ENCODE measurements at places on chromosomes 7 and 10.

GRCh38 chr10:24383681-24384106 lies 174.8 kb downstream of the KIAA1217 start:
- peak; percentile 0 for DNase-seq

GRCh38 chr10:57657164-57657765 lies 610.4 kb downstream of the IPMK start:
- DNase-seq = no peak

GRCh38 chr10:122388287-122388997 lies 13.9 kb downstream of the PLEKHA1 start:
- DNase-seq = no peak

GRCh38 chr10:42961796-42962109 lies 115.1 kb upstream of the RET start:
- no peak for DNase-seq

GRCh38 chr10:12796401-12797160 lies 204.9 kb downstream of the CCDC3 start:
- DNase-seq = no peak

GRCh38 chr10:423178-423577 lies 266.3 kb downstream of the DIP2C start:
- DNase-seq = no peak

DNA sequence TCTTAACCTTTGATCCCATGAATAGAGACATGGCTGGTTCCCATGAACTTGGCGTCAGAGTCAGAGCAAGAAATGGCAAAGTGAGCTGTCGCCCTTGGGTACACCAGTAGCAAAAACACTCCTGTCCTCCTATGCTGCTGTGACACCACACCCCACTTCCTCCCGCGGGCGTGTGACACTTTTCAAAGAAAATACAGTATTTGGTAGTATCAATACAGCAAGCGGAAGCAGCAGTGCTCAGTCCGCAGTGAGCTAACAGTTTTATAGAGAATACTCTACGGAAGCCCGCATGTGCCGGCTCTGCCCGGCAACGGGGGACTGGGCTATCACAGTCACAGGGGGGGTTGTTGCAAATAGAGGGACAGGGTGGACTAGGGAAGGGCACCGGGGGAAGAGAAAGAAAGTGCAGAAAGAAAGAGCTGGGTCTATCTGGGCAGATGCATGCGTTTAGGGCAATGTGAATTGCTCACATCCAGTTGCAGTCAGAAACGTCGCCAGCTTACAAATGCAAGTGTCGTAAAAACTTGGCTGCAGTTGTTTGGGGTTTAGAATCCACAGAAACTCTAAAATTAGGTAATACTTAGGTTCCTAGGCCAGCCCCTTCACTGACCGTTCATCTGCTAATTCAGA lies 49.8 kb downstream of the PRKCQ start:
- DNase-seq = peak; percentile 73

DNA sequence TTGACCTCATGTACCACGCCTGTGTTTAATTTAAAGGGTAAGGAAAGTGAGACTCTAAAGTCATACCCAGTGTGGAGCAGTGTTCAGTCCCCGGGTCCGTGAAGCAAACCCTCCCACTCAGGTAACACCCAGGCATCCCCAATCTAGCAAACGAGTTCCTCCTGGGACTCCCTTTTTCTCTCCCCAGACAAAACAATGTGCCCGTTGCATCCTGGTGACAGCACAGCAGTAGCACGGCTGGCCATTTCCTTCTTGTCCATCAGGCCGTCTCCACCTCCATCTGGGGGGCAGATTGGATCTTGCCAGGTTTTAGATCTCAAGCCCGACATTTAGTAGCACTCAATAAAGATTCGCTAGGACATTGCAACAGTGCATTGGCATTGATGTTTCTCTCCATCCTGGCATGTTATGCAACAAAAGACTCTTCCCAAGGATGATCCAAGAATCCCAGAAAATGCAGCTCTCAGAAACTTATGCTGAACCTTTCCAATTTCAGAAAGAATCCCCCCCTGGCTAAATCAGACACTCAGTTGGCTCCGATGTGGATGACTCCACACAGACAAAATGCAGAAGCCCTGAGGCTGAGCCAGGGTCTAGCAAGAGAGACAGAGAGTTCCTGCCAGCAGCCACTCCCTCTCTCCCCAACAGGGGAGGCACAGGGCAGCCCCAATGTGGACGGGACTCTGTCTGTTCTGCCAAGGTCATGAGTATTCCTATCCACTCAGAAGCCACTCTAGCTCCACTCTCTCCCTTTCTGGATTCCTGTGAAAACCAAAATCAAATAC lies 274.5 kb upstream of the MGMT start:
- DNase-seq = no peak

DNA sequence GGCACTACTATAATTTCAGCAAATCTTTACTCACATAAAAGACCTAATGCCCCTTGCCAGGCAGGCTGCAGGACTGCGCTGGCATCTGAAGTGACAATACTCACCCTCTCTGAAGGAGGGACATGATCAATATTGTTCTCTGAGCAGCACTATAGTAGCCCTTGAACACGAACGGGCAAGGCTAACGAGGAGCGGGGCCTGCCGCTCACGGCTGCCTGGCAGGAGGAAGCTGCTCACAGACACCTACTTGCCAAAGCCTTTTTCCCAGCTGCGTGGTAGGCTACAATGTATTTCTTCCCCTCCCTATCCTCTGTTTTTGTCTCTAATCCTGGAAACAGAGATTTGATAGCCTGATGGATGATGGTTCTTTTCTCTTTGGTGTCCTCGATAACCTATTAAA lies 19.9 kb downstream of the PUS7 start:
- no peak for DNase-seq

DNA sequence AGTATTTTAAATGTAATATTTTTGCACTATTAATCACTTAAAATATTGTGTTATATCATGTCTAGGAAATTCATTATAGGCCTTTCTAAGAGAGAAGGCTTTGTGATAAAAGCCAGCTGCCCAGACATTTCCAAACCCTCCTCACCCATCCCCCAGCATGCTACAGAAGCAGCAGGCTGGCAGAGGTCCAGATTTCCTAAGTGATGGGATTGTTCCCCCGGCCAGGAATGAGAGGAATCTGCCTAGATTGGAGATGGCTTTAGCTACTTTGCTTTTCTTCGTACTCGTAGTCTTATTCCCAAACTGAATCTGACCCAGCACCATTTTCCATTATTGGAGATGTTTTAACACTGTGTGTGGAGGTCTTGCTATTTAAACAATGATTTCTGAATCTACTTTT lies 29.4 kb downstream of the CDK14 start:
- no peak for DNase-seq

DNA sequence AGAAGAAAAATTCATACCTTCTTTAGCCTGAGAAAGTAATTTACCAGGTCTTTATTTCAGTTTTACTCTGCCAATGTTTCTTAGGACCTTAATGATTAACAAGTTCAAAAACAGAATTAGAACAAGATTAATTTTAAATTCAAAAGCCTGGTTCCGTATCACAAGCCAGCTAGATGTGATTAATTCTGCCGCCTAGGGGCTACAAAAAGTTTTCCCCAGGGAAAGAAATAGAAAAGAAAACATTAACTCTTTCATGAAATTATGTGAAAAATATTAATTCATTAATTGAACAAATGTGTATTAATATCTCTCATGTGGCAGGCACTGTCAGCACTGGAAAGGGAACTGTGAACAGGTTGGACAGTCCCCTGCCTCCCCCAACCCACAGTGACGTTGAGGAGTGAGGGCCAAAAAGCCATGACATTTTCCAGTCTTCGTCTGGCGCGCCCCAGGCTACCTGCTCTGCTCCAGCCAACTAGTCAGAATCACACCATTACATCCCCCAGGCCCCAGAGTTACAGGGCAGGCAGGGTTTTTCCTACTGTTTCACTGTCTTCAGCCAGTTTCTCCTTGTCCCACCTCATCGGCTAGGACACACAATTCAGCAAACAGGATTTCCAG lies 20.1 kb downstream of the TMEM176A start:
- DNase-seq = no peak

DNA sequence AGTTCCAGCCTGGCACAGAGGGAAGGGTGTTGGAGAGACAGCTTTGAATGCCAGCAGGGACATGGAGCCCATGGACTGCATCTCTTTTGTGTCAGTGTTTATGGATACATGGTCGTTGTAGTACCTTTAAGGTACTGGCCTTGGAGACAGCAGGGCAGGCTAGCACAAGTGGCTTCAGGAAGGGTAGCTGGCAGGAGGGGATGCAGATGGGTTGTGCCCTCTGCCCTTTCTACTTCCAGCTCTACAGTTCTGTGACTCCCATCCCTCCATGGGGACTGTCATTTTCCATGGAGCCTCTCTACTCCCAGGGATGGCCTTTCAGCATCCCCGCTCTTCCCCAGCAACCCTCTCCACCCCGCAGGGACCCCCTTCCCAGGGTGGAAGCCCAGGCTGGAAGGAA lies 25.1 kb downstream of the POLL start:
- DNase-seq = no peak

GRCh38 chr7:157767506-157768197 lies 430.8 kb downstream of the DNAJB6 start:
- DNase-seq = no peak

DNA sequence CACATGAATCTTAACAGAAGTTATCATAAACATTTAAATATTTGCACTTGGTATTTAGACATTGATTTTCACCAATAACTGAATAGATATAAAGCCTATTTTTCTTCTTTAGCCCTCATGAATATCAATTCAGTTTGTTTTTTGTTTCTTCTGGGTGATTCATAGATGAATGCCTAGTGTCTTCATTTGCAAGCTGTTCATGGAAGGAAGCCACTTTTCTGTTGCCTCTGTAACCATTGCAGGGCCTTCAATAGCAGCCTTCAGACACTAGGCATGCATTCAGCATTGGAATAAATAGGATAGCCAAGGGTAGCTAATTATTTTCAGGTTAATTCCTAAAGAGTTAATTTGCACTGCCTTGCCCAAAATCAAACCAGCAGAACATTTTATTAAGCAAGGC lies 375.3 kb downstream of the DPP6 start:
- no peak for DNase-seq

DNA sequence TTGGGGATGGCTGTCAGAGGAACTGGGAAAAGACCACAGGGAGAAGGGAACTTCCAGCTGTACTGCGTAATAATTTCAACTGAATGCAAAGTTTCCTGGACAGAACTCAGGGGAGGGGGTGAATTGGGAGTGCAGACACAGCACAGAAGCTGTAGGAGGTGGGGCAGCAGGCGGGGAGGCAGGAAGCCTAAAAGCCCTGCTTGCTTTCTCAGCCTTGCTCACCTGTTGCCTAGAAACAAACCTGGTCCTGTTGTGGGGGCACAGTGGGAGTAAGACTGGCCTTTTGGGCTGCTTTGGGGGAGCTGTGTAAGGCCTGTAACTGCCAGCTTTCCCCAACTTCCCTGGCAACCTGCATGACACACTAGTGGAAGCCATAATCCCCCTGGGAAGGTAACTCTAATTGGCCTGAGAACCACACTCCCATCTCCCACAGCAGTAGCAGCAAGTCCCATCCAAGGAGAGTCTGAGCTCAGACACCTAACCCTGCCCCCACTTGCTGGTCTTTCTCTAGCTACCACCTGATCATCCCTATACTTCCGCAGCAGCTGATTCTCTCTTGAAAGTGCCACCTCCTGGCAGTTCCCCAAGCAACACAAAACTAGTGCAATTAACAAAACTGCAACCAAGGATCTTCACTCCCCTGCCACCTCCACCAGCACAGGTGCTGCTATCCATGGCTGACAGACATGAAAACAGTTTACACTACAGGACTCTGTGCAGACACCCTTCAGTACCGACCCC lies 1239.3 kb downstream of the SORCS1 start:
- no peak for DNase-seq

GRCh38 chr7:55561690-55562089 lies 10.6 kb downstream of the VOPP1 start:
- no peak for DNase-seq

GRCh38 chr7:150850273-150850672 lies 2.0 kb upstream of the AOC1 start:
- no peak for DNase-seq

DNA sequence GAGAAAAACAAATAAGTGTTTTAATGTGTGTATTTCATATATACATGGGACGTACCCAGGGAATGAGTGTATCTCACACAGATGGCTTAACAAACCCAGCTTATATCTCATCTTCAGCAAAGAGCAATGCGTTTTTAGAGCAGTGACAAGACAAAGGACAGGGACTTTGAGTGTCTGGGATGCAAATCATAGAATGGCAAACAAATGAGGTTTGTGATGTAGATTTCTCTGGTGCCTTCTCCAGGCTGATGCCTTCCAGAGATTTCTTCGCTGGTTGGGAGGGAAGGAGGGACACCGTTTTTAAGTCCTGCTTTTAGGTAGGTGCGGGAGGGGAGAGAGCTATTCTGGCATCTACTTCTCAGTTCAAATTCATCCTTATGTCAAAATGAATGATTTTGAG lies 16.6 kb downstream of the LANCL2 start:
- no peak for DNase-seq

GRCh38 chr7:134359787-134360432 lies 43.2 kb upstream of the SLC35B4 start:
- DNase-seq = no peak

GRCh38 chr7:114930107-114930661 lies 8.3 kb downstream of the MDFIC start:
- DNase-seq = no peak

GRCh38 chr10:561721-562120 lies 127.7 kb downstream of the DIP2C start:
- no peak for DNase-seq

GRCh38 chr10:30494558-30494957 lies 60.6 kb downstream of the MAP3K8 start:
- no peak for DNase-seq

- no peak for DNase-seq
These were observed 130.9 kb downstream of the RSU1 start for GRCh38 chr10:16686054-16686902.

DNA sequence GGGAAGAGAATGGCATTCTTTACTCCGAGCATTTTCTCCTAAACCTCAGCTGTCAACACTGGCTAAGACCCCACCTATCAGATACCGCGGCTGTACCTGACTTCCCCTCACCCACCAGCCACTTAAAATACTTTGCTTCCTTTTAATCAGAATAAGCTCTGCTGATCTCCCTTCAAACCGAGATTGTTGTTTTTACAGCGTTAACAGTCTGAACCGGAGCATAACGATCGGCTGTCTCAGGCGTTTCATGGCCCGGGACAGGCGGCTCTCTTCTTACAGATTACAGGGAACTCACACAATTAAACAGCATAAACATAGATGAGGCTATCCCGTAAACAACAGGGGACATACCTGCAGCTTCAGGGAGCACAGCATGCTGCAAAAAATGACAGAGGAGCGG lies 174.3 kb upstream of the RNF32 start:
- no peak for DNase-seq

DNA sequence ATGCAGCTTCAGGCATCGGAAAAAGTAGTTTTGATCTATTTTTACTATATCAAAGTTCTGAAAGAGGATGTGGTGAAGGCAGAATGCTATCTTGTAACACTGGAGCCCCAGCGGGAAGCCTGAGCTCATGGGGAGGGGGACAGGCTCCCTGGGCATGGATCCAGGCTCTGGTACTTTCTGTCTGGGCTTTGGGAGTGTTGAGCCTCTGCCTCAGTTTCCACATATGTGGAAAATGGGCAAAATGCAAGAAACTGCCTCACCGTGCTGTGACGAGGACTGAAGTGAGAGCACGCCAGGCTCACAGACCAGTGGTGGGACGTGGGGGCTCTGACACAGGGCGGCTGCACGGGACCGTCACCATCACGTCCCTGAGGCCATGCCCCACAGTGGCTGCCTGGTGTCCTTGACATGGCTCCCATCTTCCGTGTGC lies 182.9 kb upstream of the SHH start:
- DNase-seq = no peak

All from activated CD4-positive, alpha-beta T cell treated with anti-CD3 and anti-CD28 coated beads, Interleukin-2, amount 50 U/mL, for 4 hours (primary cell).